ENCODE measurements at places on chromosomes 13 and 19. TPM values are rescaled to one million over a fixed set of nuclear protein-coding genes. Genes with fewer than 3 reads are reported as not detected.

Gene PTGER1
- total RNA-seq: 0.78 TPM

Gene MUC16
- total RNA-seq: not detected

Gene GAPDHS
- not detected for total RNA-seq

Gene ZNF83
- total RNA-seq: 53.7 TPM

Gene GPR180
- total RNA-seq: 5.7 TPM

Gene RNF17
- total RNA-seq: not detected

Gene CDC42EP5
- total RNA-seq: not detected

Measured in activated naive CD4-positive, alpha-beta T cell treated with anti-CD3 and anti-CD28 coated beads, Interleukin-2, amount 10 ng/mL, durations not matched to agents 5 hours and 36 hours (primary cell).